ENCODE measurements at places on chromosomes 1 and 21. TPM values are rescaled to one million over a fixed set of nuclear protein-coding genes. Genes with fewer than 3 reads are reported as not detected.

Gene CASZ1
- total RNA-seq: 4.8 TPM

Gene SERBP1
- 77.0 TPM for total RNA-seq

Gene DNTTIP2
- 11.8 TPM for total RNA-seq

Gene LENEP
- not detected for total RNA-seq

Gene SLC16A4
- total RNA-seq: 3.5 TPM

Gene HSD3B1
- total RNA-seq: not detected

Gene EFNA3
- 0.43 TPM for total RNA-seq

Gene SEC16B
- total RNA-seq: 60.3 TPM

Gene RIPK4
- 8.2 TPM for total RNA-seq

DNA sequence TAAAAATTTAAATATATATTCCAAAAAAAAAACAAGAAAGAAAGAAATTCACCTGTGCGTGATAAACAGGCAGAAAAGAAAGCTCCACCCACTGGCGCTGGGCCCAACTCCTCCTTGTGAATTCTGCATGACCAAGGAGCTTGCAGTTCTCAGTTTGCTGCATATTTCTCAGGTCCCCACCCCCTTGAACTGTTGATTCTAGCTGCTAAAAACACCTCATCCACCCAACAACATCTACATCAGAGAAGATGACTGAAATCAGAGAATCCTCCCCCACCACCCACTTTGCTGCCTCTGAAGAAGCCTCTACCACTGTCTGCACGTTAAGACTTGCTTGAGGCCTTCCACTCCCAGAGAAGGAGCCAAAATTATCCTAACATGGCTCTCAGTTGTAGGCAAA is 104.8 kb downstream of the RGS2 start:
- no peak for DNase-seq

DNA sequence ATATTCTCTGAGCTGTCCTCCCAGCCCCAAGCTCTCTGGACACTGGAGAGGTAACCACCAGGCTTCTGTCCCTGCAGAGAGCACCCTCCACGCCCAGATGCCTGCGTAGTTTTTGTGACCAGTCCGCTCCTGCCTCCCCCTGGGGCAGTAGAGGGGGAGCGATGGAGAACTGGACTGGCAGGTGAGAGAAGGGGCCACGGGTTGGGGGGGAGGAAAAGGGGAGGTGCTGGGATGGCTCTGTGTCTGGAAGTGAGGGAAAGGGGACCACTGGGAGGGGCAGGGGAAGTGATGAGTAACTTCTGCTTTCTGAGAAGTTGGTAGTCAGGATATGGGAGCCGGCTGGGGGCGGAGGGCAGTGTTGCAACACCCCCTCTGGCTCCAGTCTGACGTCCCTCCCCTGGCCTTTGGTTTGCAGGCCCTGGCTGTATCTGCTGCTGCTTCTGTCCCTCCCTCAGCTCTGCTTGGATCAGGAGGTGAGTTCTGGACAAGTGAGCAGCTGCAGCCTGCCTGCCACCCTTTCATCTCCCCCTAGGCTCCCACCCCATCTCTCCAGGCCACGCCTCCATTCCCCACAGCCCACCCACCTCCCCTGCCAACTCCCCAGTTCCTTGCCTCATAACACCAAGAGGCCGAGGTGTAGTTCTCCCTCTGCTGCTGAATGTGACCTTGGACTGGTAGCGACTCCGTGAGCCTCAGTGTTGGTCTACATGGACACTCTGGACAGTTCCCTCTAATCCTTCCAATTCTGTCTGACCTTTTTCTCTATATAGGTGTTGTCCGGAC is 3.1 kb downstream of the ADAMTSL4 start:
- peak; percentile 87 for DNase-seq

DNA sequence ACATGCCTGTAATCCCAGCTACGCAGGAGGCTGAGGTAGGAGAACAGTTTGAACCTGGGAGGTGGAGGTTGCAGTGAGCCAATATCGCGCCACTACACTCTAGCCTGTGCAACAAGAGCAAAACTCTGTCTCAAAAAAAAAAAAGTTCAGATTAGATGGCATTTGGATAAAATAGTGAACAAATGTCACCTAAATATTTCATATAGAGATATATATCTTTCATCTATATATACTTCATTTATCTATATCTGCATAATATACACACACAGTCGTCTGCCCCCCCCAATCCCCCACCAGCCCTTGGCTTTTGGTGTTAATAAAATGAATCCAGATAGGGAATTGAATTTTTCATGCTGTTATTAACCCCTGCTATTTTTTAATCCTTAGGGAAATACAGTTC is 5.0 kb downstream of the PPP1R15B start:
- DNase-seq: no peak

DNA sequence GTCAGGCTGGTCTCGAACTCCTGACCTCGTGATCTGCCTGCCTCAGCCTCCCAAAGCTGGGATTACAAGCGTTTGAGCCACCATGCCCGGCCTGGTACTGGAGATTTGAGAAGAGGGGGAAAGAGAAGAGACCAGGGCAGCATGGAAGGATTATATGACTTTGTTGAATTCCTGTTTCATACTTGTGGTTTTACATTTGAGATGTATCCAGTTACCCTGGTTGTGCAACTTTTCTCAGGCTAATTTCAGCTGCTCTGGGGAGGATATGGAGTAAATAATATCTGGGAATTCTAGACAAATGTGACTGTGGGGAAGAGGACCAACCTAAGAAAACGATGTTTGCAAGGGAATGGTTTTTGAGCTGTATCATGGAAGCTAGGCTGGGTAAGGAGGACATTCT is 89.5 kb upstream of the GREM2 start:
- no peak for DNase-seq

GRCh38 chr1:39689635-39690034 is 1.6 kb downstream of the HPCAL4 start:
- DNase-seq: no peak

DNA sequence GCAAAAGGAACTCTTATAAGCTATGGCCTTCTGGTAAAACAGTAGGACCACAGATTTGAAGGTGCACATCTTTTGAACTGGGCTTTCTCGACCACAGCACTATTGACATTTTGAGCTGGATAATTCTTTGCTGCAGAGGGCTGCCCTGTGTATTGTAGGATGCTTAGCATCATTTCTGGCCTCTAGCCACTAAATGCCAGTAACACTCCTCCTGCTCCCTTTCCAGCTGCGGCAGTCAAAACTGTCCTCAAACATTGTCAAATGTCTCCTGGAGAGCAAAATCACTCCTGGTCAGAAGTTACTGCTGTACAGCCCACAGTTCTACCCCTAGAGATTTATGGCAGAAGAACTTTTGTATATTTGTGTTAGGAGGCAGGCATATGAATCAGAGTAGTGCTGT is 836.7 kb downstream of the PLA2G4A start:
- DNase-seq: no peak

Data from left lobe of liver (tissue), 2 donors.